ENCODE measurements at places on chromosomes 16 and 17. TPM values are rescaled to one million over a fixed set of nuclear protein-coding genes. Genes with fewer than 3 reads are reported as not detected.
A peak's percentile ranks its signal among the peaks of the same experiment; 100 is the strongest.

- DNase-seq: no peak
Observed at GRCh38 chr16:66566051-66566901, at the start of gene CMTM1. Gene CMTM1, plus strand, starts transcription at chr16:66566439. Its CDS starts 75 bp downstream, at chr16:66566514.

DNA sequence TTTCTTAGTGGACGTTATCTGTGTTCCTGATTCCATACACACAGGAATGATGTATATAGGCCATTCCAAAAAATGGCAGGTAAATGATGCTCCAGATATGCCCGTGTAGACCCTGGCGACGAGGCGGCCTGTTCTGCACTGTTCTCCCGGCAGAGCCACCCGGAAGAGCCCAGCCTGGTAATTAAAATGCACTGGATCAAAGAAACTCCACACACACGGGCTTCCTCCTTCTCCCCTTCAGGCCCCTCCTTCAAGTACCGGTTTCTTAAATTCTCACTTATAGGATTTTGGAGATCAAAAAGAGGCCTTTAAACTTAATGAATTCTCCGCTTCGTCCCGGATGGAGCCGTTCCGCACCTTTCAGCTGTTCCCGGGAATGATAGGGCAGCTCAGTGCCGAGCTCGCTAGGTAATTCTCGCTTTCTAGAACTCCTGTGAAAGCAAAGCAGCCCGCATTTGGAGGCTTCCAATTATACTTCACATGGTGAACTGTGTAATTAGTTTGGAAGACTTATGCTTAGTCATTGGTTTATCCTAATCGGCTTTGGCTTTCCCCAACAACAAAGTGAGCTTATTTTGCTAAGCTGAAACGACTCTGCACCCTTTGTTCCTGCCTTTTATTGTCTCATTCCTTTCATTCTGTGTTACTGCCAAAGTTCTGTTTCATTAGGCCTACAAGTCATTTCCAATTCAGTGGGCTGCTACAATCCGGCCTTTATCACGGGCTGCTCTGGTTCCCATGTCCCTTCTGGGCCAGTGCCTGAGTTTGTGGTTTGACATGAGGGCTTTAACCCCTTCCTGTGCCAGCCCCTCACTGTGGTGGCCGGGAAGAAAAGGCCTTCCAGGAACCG, 150.0 kb downstream of the MSI2 start:
- no peak for DNase-seq

DNA sequence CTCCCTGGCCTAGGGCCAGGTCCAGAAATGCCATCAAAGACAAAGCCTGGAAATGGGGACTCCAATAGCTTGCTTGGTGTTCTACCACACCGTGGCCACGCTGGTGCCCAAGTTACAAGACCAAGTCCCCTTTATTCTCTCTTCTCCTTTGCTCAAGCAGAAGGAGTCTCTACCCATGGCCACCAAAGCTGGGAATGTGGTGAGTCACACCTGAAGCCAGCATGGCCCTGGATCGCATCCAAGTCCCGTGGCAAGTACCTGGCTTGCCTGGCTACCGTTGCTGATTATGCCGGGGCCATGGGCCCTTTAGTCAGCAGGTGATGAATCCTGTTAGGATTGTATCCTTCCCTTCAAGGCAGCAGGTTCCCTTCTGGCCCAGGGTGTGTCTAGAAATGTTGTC, 260.0 kb downstream of the HAPSTR1 start:
- no peak for DNase-seq

- DNase-seq: no peak
Observed at GRCh38 chr17:77696151-77696720, 262.3 kb upstream of the TNRC6C start.

Gene KCNJ16
- total RNA-seq: not detected

Gene SLC6A4
- 0.02 TPM for total RNA-seq

- DNase-seq: no peak
Observed at GRCh38 chr16:2230376-2230775, 5.9 kb upstream of the DNASE1L2 start.

- DNase-seq: no peak
Observed at GRCh38 chr17:57471868-57472368, 215.6 kb downstream of the MSI2 start.

Gene HOXB2
- 22.2 TPM for total RNA-seq

GRCh38 chr17:77281122-77281903, 140.5 kb downstream of the SEC14L1 start:
- DNase-seq: peak; percentile 58

Gene TMEM114
- total RNA-seq: not detected

DNA sequence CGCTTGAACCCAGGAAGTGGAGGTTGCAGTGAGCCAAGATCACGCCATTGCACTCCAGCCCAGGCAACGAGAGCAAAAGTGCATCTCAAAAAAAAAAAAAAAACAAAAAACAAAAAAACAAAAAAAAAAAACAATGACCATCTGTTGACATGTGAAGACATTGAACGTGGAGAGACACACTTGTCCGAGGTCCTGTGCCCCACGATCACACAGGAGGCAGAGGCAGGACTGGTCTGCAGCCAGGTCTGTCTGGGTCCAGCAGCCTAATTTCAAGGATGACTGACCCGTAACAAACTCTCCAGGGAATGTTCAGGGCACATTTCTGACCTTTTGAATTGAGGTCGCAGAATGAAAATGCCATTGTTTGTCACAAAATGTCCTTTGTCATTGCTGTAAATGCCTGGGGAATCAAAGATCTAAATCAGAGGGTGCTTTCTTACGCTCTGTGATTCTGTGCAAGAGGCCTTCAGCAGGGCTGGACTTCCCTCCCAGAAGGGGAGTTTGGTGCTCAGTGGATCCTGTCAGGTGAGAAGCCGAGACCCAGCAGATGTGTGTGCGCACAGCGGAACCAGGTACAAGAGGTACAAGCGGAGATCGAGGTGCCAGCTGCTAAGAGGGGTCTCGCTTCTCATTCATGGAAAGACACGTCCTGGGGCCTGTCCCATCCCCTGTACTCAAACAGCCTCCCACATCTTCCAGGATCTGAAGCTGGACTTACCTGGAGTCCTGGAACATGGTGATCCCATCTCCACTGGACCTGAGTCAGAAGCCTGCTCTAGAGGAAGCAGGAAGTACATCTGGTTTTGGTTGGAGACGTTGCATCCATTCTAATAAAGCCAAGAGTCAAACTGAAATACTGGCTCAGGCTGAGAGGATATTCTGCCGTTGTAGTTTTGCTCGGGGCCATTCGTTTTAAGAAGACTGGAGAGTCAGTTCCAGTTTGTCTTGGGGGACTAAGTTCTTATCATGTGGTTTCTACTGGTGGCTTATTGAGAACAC, 95.8 kb downstream of the IRF8 start:
- DNase-seq: no peak

Gene TUBG1
- total RNA-seq: 85.5 TPM

DNA sequence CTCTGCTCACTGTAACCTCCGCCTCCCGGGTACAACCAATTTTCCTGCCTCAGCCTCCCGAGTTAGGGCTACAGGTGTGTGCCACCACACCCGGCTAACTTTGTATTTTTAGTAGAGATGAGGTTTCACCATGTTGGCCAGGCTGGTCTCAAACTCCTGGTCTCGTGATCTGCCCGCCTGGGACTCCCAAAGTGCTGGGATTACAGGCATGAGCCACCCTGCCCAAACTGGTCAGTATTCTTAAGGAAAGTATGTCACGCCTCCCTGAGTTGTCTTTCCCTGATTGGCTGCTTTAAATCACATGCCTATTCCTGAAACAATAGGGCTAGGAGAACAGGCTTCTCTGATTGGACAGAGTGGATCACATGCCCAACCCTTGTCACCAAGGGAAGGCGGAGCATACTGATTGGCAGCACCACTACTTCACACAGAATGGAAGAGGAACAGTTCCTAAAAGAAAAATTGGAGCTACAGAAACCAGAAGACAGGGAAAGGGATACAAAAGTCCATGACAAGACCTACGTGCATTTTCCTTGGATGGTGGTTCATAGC, 17.6 kb upstream of the CYB5B start:
- no peak for DNase-seq

Gene ZG16
- not detected for total RNA-seq

DNA sequence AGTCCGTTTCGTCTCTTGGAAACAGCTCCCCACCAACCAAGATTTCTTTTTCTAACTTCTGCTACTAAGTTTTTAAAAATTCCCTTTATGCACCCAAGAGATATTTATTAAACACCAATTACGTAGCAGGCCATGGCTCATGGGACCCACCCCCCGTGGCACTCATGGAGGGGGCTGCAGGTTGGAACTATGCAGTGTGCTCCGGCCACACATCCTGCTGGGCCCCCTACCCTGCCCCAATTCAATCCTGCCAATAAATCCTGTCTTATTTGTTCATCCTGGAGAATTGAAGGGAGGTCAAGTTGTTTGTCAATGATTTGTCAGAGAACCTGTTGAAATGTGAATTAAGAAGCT, 48.2 kb downstream of the IL21R start:
- DNase-seq: no peak

Gene TTYH2
- 19.6 TPM for total RNA-seq

Gene CTRB1
- not detected for total RNA-seq

Gene HS3ST3B1
- total RNA-seq: 9.8 TPM

Gene ATPAF2
- total RNA-seq: 29.9 TPM

DNA sequence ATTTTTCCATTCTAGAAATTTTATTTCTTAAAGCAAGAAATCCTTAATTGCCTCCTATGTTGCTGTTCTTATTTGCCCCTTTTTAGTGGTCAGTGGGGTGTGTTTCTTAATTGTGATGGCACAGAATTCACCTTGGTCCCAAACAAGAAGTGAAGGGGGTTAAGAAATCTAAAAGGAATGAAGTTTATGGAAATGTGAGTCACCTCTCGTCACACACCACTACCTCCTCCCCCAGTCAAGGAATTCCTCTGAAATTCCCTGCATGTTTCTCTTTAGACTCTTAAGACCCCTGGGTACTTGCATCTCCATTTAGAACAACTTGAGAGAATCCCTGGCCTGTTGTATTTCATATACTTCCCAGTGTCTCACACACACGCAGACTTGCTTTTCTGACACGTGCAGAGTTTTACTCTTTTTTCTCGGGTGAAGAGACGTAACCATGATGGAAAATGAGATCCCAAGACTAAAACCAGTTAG, 247.4 kb downstream of the PRKCA start:
- DNase-seq: no peak

GRCh38 chr17:34400301-34400931, 37.4 kb upstream of the CCL1 start:
- DNase-seq: no peak

DNA sequence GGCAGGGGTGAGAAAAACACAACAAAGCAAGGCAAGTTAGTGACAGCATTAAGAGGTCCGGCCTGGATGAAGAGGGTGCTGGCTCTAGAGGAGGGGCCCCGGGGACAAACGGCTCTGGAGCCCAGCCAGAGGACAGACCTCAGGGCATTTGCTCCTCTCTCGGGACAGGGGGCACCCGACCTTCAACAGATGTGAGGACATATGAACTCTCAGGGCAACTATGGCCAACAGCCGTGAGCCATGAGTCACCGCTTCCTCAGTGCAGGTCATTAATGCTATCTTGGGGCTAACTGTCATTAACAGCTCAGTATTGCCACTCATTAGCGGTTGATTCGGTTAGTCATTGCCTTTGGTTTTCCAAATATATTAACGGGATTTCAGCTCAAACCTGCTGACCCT, 9.7 kb upstream of the ARL5C start:
- no peak for DNase-seq

DNA sequence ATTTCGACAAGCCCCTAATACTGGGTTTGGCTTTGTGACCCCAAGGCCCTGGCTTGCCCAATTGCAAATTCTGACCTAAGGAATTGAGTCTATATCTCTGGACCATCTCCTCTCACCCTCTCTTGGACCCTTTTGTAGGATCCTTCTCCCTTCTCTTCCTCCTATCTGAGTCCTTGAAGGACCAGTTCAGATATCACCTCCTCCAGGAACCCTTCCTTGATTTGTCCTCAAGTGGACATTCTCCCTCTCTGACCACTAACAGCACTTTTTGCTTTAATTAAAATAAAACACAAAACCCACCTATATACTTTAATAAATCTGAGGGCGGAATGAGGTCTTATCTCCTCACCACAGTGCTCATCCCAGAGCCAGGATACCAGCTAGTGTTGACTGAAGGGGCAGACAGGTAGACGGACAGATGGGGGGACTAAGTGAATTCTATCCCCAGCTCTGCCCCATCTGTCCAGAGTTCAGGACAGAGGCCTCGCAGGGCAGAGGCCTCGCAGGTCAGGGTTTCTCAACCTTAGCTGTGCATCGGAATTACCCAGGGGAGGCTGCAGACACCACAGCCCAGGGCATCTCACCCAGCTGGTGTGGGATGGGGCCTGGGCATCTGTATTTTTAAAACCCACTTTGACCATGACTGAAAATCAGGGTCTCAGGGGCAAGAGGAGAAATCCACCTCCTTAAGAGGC, 9.1 kb downstream of the PLCD3 start:
- DNase-seq: no peak

Gene BAHCC1
- total RNA-seq: 0.91 TPM

Gene HSPB9
- not detected for total RNA-seq

Gene KRT40
- not detected for total RNA-seq

Gene RETREG3
- 39.0 TPM for total RNA-seq

All from activated T-helper 2 cell treated with anti-CD3 and anti-CD28 coated beads, Interferon-gamma antibody, Interleukin-2, Interleukin-4, amounts not matched to agents 10 μg/mL and 5 μg/mL and 100 μg/mL, durations not matched to agents 14 hours and 24 hours and 36 hours (primary cell).